ENCODE measurements at places on chromosomes 12 and 14. TPM values are rescaled to one million over a fixed set of nuclear protein-coding genes. Genes with fewer than 3 reads are reported as not detected.

Gene SLC7A8
- 4.3 TPM for total RNA-seq

Gene OTOGL
- total RNA-seq: 2.6 TPM

Gene KRT72
- not detected for total RNA-seq

Gene TCL1A
- not detected for total RNA-seq

Data from pericardium fibroblast (primary cell).